Globus pallidus (tissue), 1 donor: ENCODE measurements at places on chromosomes 7 and 10.

- DNase-seq, result peak; percentile 94
Measured at GRCh38 chr10:614790-615582, 74.5 kb downstream of the DIP2C start.

DNA sequence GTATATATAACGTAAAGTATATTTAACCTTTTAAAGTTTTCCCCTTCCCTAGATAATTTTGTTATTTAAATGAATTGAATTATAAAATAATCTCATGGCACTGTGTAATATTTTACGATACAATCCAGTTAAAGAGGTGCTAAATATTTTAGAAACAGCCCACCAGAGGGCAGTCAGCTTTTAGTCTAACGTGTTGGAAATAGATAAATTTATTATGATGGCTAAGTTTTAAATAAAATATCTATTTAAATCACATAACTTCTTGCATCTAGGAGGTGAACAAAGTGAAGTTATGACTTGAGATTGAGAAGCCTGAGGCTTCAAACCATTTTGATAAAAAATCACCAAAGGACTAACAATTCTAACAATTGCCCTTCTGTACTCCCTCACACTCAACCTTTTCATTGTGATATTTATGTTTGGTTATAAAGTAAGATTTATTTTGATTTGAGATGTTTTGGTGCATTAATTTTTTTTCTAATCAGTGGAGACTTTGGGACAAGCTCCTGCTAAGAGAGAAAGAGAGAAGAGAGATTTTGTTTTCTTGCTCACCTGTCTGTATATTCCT is 171.5 kb upstream of the SP4 start:
- peak; percentile 51 for DNase-seq

GRCh38 chr10:59582058-59582457 is 127.6 kb downstream of the SLC16A9 start:
- no peak for DNase-seq

GRCh38 chr7:95558864-95559263 is 37.5 kb downstream of the PDK4 start:
- no peak for DNase-seq

DNA sequence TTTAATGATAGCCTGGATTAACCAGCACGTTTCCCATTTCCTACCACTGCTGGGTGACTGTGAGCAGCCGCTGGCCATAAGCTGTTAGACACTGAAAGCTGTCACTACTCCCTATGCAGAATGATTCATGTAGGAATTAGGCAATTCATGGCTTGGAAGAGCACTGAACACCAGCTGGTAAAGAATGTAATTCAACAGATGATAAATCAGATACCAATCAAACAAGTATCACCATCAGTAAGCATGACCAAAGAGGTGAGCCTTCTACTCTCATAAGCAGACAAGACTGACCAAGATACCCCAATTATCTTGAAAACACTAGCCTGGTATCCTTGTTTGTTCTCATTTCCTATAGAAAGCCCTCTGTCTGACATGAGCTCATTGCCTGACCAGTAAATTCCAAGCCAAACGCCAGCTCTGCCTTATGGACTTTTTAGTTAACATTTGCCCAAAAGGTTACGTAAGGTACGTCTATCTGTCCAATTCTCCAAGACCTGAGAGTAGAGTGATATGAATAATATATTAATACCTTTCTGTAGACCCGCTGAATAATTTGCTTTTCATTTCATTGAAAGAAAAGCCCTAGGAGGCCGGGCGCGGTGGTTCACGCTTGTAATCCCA is 127.7 kb downstream of the ELMO1 start:
- DNase-seq, result no peak

GRCh38 chr10:60203993-60204618 is 185.6 kb downstream of the ANK3 start:
- peak; percentile 55 for DNase-seq
